ENCODE measurements at places on chromosomes 5 and 9.

DNA sequence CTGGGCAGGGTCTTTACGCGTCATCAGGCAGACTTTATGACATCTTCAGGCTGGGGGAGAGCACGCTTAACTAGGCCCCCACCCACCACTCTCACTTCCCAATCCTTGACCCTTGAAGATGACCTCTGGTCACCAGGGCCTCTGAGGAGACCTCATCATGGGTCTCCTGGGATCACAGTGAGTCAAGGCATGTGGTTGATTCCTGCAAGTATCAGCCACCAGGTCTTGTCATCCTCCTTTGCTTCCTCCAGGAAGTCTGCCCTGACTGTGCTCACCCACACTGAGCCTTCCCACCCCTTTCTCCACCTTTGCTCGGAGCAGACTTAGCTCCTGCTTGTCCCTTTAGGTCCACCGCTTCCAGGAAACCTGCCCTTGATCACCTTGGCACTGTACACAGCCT lies 17.3 kb downstream of the ODF2 start:
- no peak for DNase-seq

- no peak for DNase-seq
Measured at GRCh38 chr5:56019306-56020272, 24.8 kb upstream of the IL6ST start.

GRCh38 chr5:180128671-180129261 lies 57.2 kb upstream of the RNF130 start:
- DNase-seq, result no peak

DNA sequence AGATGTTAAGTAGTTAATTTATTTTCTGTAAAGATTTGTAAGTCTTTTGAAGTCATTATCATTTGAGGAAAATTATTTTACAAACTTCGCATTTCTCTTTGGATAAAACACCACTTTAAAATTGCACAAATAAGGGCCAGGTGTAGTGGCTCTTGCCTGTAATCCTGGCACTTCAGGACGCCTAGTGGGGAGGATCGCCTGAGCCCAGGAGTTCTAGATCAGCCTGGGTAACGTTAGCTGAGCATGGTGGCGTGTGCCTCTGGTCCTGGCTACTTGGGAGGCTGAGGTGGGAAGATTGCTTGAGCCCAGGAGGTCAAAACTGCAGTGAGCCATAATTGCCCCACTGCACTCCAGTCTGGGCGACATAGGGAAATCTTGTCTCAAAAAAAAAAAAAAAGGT lies 185.5 kb downstream of the KDM4C start:
- DNase-seq, result no peak

- no peak for DNase-seq
Measured at GRCh38 chr5:4258170-4258569, 662.5 kb downstream of the IRX1 start.

GRCh38 chr9:27542508-27542907 lies 12.9 kb upstream of the MOB3B start:
- DNase-seq, result no peak

- no peak for DNase-seq
Measured at GRCh38 chr5:175274171-175274570, 169.8 kb downstream of the DRD1 start.

DNA sequence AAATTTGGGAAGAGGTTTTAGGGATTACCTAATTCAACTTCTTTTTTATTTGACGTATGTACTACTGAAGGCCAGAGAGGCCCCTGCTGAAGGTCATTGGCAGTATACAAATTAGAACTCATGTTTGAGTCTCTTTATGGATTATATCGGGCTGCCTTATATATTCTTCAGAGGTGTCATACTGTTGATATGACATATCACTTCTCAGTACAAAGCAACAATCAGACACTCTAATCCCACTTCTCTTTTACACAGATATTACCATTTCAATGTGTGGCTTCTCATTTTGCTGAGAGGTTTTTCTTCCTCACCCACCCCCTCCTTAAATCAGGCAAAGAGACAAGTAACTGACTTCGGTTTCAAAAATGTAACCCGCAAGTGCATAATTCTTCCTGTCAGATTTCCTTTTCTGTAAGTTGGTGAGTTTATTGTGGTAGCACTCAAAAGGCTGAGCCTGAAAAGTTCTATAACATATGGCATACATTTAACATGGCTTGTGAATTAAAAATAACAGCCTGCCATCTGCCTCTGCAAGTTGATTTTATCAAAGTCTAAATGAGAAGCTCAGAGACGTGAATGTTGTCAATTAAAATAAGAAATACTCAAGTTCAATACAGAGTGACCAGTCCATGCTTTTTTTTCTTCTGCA lies 163.6 kb upstream of the RORB start:
- no peak for DNase-seq

- DNase-seq, result no peak
Measured at GRCh38 chr5:54571462-54571861, 53.9 kb downstream of the SNX18 start.

DNA sequence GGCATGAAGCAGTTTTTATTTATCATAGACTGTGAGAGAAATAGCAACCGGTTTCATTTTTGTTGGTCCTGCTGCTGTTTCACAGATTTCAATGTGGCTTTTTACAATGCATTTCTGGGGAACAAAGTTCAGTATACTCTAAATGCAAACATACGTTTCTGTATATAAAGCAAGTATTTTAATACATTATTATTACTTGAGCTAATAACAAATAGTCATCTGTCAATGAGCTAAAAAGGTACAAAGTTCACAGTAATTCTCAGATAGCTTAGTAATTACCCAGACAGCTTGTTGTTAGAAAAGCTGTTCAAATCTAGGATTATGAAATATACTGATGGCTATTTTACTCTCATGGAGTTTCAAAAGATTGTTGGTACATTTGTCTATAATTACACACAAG lies 50.8 kb downstream of the PBX3 start:
- no peak for DNase-seq

GRCh38 chr5:154885439-154885838 lies 27.0 kb downstream of the CNOT8 start:
- no peak for DNase-seq

DNA sequence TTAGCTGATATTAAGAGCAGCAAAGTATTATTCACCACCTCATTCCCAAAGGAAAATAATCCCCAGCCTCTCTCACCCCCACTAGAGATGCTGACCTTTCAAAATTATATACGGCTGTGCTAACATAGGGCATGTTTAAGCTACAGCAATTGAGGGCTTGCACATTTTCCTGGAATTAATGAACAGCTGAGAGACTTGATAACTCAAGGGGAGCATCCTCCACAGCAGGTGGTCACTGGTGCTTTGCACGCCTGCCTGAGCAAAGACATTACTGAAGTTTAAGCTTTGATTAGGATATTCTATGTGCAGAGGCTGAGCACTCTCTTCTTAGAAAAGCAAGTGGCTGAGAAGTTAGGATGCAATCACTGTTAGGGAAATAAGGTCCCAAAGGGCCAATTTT lies 230.9 kb downstream of the FAM114A2 start:
- no peak for DNase-seq

GRCh38 chr9:100070104-100071041 lies 28.4 kb downstream of the ERP44 start:
- DNase-seq, result no peak

DNA sequence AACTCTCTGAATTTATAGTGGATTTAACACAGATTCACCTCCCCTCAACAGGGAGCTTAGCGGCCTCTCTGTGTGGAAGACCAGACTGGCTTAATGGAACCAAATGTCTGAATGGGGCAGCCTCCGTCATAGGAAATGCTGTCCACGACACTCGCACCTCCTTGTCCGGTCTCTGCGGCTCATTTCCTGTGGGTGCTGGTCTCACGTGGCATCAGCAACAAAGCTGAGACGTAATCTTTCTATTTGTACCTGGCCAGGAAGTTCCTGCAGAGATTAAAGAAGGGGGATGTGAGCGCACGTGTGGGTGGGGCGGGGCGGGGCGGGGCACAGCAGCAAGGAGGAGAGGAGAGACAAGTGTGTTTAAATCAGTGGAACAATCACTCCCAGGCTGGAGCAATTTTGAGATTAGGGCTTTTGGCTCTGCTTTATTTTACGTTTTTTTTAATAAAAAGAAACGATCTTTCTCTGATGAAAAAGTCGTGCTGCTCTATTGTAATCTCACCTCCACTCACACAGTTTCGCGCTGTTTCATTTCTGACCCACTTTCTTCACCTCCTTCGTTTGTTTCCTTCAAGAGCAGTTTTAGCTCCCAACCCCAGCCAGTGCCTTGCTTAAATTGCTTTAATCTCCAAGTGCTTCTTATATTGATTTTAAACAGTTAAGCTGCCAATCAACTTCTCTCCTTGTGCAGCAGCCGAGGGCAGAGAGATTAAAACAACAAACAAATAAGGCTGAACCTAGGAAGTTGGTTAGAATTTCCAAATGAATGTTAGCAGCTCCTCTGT lies 132.2 kb upstream of the ASTN2 start:
- DNase-seq, result no peak

DNA sequence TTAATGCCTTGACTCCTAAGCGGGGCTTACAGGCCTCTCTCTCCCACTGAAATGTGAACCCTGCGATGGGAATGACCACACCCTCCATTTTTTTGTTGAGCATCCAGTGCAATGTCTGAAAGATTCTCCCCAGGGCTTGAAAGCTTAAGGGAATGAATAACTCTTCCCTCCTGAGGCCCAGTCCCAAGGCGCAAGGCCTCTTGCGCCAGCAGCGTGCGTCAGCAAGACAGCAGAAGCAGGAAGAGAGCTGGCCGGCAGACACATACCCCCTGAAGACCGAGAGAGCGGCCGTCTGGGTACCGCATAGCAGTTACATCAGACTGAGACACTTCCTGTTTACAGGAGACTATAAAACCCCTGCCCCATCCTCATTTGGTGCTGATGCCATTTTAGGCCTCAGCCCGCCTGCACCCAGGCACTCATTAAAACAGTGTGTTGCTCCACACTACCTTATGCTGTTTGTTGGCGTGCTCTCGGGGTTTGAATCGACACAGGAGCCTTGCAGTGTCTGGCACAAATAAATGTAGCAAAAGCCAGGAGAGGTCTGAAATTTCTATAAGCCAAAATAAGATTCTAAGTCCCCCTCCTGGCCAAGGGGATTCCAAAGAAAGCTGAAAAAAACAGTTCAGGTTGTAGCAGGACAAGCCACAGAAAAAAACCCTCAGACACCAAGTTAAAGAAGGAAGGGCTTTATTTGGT lies 62.3 kb downstream of the GDNF start:
- no peak for DNase-seq

DNA sequence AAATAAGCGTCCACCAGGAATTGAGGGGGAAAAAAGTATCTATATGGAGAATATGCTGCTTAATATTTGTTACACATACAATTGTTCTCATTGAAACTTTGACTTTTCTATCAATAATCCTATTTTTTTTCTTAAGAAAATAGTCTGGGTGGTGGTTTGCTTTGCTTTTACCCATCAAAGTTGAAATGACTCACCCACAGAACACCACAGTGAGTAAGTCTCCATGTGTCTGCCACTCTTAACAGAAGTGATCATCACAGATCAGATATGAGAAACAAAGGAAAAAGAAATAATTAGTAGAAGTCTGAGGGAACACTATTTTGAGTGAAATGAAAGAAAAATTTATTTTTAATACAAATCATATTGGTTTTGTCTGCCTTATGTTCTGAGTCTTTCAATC lies 742.8 kb downstream of the CDH9 start:
- DNase-seq, result no peak
